ENCODE measurements at places on chromosomes 16 and 17.

DNA sequence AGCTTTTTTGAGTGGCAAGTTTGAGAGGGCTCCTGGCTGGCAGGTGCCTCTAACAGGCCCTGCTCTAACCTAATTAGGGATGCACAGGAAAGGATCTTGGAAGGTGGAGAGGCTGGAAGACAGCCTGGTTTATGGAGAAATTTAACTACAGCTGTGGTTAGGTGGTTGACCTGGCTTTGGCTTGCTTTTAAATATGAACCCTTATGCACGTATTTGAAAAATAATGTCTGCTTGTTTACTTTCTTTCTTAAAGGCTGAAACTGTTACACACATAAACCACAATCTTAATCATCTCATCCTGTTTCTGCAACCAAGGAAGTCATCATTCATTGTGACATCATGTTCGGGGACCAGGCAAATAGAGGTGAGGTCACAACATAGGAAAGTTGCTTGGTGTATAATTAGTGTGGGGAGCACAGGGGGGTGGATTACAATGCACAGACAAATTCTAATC, 23.1 kb upstream of the DHRS13 start:
- DNase-seq, result no peak

- peak; percentile 93 for DNase-seq
Measured at GRCh38 chr16:88681084-88681680, 5.1 kb downstream of the SNAI3 start.

DNA sequence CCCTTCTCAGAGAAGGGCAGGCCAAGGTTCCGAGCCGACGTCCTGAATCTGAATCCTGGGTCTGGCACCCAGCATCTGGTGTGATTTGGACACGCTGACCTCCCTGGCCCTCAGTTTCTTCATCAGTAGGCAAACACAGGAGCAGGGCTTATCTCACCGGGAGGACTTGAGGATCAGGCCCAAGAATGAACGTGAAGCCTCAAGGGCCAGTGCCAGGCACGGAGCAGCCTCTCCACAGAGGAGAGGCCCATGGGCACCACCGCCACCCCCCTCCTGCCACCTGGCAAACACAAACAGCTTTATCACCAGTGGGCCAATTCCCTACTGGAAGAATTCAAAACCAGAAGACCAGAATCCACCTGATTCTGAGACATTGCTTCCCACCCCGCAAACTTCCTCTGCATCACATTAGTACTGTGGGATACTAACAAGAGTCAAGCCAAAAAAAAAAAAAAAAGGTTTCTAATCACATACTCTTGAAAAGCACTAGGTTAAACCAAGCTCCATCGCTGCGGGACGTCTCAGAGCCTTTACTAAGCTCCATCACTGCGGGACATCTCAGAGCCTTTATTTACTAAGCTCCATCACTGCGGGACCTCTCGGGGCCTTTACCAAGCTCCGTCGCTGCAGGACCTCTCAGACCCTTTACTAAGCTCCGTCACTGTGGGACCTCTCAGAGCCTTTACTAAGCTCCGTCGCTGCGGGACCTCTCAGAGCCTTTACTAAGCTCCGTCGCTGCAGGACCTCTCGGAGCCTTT, 68.0 kb upstream of the DOC2B start:
- no peak for DNase-seq

DNA sequence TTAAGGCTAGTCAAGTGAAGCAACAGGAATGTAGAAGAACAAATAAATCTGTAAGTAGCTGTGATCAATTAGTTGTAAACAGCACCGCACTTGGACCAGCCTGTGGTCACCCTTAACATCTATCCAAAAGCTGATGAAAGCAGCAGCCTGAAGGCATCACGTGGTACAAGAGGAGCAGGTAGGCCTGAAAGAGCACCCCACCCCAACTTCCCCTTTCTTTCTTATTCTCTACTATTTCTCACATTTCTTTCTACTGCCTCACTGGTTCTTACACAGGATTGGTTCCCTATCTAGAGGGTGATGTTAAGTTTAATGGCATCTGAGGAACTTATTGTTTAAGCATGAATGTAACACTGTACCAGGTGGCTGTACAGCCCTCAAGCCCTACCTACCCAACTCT, 42.6 kb upstream of the CLEC18B start:
- peak; percentile 41 for DNase-seq

DNA sequence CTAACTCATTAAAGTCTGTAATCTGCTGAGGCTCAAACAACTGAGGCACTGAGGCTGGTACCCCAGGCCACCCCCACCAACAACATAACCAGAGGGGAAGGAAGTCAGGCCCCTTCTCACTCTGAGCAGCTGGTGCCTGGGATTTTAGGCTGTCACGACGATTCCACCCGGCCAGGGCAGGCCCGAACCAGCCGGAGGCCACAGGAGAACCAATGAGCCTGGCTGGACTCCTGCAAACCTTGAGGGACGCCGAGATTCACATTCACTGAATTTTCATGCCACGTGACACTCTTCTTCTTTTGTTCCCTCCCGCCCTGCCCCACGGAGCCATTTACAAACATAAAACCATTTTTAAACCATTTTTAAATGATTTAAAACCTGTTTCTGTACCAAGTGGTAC, 48.1 kb downstream of the RPH3AL start:
- DNase-seq, result no peak

GRCh38 chr16:57639172-57639887, 10.9 kb downstream of the ADGRG1 start:
- no peak for DNase-seq

DNA sequence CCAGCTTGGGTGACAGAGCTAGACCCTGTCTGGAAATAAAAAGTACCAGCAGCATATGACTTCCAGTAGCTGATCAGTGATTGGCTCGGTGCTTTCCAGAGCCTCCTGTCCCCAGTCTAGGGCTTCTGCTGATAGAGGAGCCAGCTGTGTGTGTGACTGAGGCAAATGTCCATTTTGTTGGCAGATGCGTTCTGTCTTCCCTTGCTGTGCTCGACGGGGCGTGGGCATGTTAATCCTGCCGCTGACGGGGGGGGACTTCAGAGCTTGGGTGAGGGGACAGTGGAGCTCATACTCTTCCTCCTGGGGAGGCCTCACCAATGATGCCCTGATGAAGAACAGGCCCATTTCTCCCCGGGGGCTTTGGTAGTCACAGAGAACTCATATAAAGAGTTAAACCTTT, 14.6 kb downstream of the KCTD2 start:
- no peak for DNase-seq

DNA sequence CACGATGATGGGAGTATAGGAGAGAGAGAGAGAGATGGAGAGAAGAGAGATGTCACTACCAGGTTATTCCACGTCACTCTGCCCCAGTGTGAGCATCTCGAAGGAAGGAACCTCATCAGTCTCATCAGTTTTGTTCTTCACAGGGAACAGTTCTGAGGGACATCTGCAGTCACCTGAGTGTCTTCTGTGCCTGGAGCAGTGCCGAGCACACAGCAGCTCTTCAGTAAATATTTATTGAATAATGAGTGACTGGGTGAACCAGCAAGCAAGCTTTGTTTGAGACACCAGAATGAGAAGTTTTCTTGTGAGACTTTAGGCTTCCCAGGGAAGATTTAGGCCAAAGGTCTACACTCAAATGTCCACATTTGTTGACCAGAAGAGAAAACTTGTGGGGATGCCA, 142.4 kb upstream of the IRX3 start:
- no peak for DNase-seq

- no peak for DNase-seq
Measured at GRCh38 chr16:58464916-58465731, 34.8 kb upstream of the NDRG4 start.

GRCh38 chr16:8776129-8776584, 21.3 kb downstream of the TMEM186 start:
- DNase-seq, result no peak

DNA sequence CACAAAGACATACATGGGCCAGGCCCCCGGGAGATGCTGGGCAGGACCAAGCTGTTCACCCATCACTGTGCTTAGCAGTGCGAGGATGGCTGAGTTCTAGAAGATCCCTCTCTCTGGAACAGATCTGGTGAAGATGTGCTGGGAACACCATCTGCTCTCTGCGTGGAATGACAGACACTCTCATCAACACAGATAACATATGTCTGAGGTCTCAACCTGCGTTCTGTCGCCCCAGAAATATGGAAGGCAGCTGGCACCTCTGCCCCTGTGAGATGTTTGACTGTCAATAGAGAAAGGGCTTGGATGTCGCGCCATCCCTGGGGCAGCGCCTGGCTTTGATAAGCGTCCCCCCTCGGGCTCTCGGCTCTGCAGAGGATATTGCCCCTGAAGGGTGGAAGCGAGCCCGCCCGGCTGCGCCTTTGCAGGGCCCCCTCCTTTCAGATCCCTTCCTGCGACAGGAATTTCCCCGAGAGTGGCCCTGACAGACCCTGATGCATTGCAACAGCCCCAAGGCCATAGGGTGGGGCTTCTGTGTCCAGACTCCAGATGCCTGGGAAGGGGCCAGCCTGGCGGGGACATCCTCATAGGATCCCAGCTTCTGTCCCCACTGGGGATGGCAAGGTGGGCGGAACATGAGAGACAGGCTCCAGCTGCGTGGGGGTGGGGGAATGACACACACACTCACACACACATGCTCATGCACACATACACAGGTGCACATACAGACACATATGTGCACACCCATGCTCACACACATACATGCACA, 86.9 kb upstream of the ZNF469 start:
- peak; percentile 24 for DNase-seq

DNA sequence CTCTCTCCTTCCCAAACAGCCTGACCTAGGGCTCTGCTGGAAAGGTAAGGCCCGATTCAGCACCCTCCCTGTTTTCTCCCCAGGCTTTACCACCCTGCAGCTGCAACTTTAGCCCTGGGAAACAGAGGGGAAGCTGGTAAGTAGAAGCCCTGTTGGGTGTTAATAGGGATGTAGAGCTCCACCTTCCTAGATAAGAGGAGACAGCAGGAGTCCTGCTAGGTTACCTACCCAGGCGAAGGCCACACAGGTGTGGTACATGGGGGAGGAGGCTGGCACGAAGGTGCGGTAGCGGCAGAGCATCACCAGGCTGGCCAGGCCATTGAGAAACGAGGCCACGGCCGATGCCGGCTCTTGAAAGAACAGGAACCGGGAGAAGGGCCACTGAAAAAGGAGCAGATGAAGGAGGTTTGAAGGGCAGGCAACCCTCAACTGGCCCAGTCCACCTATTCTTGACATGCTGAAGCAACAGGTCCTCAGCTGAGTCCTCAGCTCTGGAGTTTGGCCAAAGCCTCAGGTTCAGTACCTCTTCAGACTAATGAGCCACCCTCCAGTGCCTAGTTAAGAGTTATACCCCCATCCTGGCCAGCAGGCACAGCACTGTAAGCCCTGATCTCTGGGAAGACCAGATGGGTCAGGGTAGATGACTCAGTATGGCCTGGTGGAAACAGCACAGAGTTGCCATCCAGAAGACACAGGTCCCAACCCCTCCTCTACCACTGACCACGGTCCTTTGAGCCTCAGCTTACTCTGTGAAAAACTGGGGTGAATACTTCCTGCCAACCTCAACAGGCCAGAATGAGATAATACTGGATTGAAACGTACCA, 3.3 kb downstream of the PGAP3 start:
- DNase-seq, result no peak

GRCh38 chr17:68248199-68248825, 469 bp downstream of the AMZ2 start:
- DNase-seq, result peak; percentile 32

DNA sequence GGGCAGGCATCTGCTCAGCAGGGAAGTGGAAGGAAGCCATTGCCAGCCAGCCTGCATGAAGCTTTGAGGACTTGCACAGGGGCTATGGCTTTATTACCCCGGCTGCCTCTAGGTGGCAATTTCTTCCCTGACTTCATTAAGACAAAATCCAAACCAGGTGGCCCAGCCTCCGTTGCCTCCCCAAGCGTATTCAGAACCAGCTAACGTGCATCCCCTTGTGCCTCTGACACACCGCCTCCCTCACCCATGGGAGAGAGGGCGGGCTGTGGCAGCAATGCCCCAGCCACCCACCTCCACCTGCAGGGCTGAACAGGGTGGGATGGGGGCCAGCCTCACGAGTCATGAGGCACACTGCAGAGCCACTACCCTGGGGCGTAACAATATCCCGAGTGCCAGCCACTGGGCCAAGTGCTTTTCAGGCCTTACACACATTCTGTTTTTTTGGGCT, 6.8 kb downstream of the KIFC3 start:
- no peak for DNase-seq

- DNase-seq, result no peak
Measured at GRCh38 chr17:78981010-78981888, 1.5 kb upstream of the LGALS3BP start.

GRCh38 chr16:89863741-89864526, 9.5 kb upstream of the TCF25 start:
- DNase-seq, result peak; percentile 66

GRCh38 chr17:76022285-76022684, 4.8 kb downstream of the EVPL start:
- no peak for DNase-seq

GRCh38 chr16:17327664-17328335, 143.0 kb downstream of the XYLT1 start:
- DNase-seq, result no peak

- no peak for DNase-seq
Measured at GRCh38 chr17:49409066-49409465, 5.6 kb downstream of the PHB1 start.

DNA sequence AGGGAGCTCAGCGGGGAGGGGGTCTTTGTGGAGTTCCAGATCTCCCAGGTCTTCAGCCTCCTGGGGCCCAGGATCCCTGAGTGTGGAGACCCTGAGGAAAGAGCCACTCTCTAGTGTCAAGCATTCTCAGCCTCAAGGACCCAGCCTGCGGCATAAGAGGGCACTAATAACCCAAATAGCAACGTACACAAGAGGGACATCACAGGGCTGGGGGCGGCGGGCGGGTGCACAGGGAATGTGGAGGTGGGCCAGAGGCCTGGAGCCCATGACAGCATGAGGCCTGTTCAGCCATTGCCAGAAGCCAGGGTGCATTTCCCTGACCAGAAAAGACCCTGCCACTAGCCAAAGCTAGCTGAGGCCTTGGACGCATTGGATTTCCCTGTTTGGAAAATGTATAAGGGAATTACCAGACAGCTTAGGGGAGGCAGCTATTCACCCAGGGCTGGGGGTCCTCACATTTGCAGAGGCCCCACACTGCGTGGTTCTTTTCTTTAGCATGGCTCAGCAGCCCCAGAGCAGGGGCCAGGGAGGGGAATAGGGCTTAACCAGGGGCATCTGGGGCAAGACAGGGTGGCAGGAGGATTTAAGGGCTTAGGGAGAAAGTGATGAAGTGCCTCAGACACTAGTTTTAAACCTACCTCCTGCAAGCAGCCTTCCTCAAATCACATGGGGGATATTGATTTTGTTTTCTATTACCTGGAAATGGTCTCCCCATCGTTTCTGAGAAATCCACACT, 13.5 kb upstream of the ALOX15B start:
- DNase-seq, result no peak
